A172 (cell line): ENCODE measurements at places on chromosomes 12 and 14.

DNA sequence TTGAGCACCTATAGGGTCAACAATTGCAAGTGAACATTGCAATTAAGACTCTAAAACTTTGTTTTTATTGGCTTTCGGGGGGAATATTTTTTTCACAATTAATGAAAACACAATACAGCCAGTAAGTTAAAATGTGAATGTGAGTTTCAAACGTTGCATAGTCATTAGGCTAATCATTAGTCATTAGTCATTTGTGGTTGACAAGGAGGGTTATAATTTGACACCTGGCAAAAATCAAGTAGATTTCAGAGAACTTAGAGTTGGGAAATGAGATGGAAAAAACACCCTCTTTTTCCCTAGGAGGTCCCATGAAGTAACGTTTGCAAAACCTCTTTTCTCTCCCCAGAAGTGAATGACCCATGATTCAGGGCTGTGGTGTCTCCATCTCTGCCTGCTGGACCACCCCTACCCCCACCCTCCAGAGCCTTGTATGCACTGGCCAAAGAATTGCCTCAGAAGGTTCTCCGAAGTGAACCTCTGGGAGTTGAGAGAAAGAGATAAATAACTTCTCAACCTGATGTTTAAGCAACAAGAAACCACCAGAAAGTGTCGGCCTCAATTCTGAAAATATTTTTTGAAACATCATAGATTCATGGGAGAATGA lies 196.3 kb downstream of the PAX9 start:
- no peak for DNase-seq

GRCh38 chr14:24377657-24378056 lies 9.7 kb downstream of the NFATC4 start:
- no peak for DNase-seq

DNA sequence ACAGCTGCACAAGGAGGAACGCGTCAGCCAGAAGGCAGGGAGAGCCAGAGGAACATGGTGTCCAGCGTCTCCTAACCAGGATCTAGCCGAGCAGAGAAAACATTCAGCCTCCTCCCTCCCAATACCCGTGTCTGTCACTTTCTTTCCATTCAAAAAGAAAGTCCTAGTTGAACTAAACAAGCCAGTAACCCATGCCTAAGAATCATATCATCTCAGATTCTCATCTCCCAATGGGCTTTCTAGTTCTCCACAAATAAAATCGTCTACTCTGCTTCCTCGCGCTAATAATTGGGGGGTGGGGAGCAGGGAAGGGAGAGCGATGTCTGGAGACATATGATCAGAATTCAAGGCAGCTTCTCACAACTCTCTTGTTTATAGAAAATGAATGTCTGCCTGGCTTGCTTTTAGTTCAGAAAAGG lies 7.4 kb downstream of the NKX2-1 start:
- no peak for DNase-seq

- DNase-seq = no peak
Measured at GRCh38 chr12:67645126-67645525, 3.4 kb upstream of the DYRK2 start.

DNA sequence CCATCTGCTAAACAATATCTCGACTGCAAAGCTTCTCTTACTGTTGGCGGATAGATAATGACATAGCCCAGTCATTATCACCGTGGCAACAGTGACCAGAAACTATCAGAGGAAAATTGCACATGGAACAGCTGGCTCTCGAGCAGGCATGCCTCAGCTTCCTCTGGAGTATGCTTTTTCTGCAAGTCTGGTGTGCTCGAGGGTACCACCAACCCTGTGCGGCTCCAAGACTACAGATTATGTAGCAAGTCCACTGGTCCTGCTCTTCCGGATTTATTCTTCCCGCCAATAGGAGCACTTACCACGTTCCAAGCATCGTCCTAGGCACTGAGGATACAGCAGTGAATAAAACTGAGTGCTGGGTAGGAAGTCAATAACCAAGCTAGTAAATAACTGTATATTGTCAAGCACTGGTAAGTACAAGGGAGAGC lies 1.4 kb upstream of the GLRX5 start:
- no peak for DNase-seq
